Stimulated activated CD8-positive, alpha-beta memory T cell treated with anti-CD3 and anti-CD28 coated beads, Interleukin-4, amount 100 ng/mL, for 4 hours (primary cell): ENCODE measurements at places on chromosomes 1 and 21.

GRCh38 chr1:158752155-158752712 is 2.3 kb upstream of the OR6K6 start:
- no peak for DNase-seq

DNA sequence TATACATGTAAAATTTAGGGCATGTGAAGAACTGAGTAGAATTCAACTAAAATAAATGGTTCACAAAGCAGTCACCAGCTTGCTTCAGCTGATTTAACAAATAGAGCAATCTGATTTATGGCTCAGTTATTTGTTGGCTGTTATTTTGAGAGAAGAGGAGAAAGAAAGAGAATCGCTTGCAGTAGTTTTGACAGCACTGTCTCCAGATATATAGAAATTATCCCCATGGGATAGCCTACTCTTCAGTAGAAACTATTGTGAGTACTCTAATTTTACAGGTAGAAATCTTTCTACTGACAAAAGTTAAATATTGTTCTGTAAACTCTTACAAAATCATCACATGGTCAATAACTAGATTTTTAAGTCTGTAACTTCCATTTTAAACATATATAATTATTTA is 1098.2 kb downstream of the MRPL39 start:
- no peak for DNase-seq

DNA sequence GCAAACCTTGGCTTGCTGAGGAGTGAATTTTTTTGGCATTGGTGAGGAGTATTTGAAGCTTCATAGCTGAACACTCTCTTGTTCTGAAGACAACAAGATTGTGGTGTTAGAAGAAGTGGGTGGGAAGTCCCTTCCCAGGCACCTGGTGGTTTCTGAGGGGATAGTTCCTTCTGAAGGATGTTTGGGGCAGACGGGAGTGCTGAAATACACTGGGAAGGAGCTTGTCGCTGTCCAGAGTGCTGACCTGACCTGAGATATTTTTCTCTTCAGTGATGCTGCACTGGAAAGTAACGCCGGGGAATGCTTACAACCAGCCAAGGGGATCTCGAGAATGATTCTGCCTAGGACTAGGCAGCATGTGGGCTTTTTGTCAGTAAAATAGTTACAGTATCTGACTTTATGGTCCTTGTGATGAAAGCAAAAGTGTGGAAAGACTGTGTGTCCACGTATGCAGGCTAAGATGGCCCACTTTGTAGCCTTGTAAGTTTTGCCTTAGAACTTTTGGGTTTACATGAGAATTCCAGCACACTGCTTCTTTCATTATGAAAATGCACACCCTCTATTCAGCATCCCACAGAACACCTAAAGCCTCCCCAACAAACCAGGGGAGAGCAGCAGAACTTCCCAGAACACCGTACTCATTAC is 33.1 kb upstream of the NFASC start:
- DNase-seq, result no peak

DNA sequence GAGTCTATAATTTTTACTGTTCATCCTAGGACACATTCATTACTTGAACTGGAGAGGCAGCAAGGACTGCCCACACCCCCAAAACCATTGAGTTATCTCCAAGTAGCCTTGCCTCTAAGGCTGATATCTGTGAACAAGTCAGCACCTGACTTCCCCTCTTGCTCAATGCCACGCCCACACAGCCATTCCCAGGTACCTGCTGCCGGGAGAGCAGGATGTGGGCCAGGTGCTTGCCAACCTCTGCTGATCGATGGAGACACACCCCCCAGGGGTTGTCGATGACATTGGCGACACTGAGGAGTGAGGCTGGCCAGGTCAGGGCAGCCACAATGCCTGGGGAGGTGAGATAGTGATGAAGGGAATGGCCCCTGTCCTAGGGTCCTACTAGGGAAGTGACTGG is 60.1 kb downstream of the TMCO4 start:
- no peak for DNase-seq

DNA sequence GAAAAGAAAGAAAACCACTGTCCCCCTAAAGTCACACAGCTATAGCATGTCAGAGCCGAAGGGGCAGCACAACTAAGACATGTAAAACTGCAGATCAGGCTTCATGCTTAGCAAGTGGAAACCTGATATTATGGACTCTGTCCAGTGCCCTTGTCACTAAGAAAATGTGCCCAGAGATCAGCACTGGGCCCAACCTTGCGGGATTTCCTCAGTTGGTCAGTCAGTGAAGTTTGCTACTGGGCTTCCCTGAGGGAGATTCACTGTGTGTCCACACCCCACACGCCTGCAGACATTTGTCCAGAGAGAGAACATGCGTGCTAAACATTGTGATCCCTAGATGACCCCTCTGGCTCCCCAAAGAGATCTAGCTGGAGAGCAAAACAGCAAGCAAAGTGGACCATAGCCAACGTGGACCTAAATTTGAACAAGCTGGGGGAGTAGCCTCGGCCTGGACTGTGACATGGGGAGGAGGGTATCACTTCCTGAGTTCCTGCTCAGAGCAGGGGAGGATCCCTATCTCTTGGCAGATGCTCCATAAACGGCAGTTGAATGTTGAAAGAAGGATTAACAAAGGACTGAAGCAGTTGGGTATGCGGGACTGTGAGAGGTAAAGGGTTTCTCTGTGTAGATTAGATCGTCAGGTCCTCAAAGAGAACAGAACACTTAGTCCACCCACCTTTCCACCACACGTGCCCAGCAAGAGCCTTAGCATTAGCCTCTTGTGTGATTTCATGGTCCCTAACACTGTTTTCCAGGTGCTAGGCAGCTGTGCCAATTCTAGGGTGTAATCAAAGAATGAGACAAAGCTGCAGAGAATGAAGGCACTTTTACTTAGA is 53.6 kb downstream of the GLUL start:
- DNase-seq, result no peak

GRCh38 chr1:36609241-36610027 is 126.7 kb upstream of the CSF3R start:
- no peak for DNase-seq

DNA sequence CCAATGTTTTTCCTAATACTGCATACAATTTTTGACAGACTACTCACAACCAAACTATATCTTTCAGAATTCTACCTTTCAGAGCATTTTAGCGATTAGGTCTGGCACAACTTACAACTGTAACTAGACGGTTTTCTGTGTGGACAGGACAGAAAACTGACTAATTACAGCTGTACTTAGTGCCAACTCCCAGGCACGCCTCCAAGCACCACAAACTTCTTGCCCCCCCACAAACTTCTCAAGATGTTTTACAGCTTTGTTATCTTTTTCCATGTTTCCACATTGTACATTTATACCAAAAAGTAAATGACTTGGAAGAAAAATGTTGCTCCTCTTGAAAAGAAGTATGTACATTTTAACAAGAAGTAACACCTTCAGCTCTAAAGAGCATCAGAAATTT is 13.8 kb downstream of the LYST start:
- no peak for DNase-seq

DNA sequence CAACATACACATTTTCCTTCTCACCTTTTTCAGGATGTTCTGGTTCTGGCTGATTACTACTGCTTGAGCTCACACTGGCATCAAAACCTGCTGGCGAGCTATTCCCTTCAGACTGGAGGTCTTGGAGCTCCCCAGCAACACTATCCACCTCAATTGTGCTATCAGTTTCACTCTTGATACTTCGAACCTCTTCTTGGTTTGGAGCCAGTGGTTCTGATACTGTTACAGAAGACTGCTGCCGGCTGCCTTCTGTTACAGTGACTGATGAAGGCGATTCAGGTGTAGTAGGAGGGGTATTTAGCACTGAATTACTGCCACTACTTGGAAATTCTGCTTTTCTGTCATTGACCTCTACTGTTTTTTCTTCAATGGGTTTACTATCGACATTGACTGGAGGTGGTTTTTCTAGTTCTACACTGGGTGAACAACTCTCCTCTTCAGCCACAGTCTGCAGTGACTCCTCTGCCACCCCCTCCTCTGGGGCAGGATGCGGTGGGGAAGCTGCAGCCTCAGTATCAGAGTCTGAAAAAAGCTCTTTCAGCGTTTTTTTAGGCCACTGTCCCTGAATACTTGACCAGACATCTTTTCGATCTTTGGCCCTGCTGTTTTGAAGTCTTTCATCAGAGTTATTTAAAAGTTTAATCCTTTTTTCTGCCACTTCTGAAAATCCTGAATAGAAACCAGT is 20.7 kb upstream of the RBM34 start:
- DNase-seq, result no peak

- no peak for DNase-seq
Measured at GRCh38 chr21:27545754-27546349, 579.0 kb upstream of the ADAMTS5 start.

DNA sequence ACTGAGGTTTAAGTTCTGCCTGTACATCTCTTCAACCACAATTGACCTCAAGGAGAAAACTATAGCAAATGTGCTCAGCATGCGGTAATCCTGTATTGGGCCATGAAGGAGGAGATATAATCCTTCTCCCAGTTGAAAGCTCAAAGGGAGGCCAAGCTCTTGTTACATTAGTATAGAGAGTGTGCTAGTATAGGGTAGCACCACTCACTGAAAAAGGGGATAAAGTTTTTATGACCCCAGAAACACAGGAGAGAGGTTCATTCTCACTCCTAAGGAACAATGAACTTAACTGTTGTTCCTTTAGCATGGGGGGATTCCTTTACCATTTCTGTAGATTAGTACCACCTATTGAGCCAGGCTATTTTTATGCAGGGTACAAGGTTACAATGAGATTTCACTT is 267.7 kb downstream of the LRRIQ3 start:
- DNase-seq, result no peak
